GM12865 (cell line): ENCODE measurements at places on chromosomes 6 and 20.
A peak's percentile ranks its signal among the peaks of the same experiment; 100 is the strongest.

DNA sequence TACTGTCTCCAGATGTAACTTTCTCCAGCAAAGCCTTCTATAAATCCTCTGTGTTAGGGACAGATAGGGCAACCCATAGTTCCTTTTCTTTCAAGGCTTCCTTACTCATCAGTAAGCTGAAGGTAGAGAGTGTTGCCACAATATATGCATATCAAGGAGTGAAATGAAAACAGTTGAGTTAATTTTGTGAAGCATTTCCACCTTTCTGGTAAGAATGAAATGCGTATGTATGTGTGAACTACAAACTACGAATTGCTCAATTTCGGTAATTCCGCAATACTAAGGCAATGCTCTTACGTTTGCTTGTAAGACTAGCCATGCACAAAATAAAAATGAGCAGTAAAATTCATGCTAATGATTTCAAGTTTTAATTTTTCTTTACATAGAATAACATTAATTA lies 61.2 kb upstream of the HBS1L start:
- peak; percentile 41 for DNase-seq

- DNase-seq: no peak
These were observed 17.6 kb downstream of the MAP3K7 start for GRCh38 chr6:90569223-90569622.

DNA sequence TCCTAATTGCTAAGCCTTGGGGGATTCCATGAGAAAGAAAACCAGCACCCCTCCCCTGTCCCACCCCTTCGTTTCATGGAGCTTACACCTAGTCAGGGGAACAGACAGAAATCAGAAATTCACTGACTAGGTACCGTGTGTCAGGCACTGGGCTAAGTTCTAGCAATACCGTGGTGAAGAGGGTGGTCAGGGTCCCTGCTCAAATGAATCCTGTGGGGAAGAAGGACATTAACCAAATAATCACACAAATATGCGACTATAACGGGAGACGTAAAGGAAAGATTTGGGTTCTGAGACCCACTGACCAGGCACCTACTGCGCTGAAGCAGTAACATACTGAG lies 65.1 kb upstream of the TOP1 start:
- DNase-seq: no peak

- DNase-seq: peak; percentile 66
These were observed 118.8 kb downstream of the RALGAPA2 start for GRCh38 chr20:20593447-20594170.

DNA sequence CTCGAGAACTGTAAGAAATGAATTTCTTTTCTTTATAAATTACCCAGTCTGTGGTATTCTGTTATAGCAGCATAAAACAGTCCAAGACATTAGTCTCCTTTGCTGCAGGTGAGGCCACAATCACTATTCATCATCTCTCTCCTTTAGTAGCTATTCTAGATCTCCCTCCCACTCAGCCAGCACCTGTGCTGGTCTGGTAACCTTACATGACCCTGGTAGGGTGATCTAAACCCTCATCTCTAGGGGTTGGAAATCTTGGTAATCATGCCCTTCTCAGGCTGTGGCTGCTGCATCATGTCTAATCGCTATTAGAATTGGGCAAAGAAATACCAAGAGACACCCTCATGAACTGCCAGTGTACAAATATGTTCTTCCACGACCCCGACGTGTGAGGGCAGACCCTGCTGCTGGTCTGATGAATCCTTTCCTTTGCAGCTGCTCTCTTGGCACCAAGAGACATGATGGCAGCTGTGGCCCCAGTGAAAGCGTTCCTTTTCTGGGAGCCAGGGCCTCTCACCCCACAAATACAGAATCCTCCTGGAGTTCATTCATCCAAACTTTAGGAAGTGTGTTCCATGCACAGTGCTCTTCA lies 23.0 kb upstream of the IGF2R start:
- DNase-seq: no peak

- DNase-seq: peak; percentile 100
These were observed at the start of the genes ACOT8 and ZSWIM3 for GRCh38 chr20:45857114-45857881. TSS of gene ACOT8 (minus strand) at chr20:45857392. CDS start at chr20:45857315, 77 bp downstream. TSS of gene ZSWIM3 (plus strand) at chr20:45857614. CDS start at chr20:45857826, 212 bp downstream.

- no peak for DNase-seq
These were observed 21.6 kb upstream of the POM121L2 start for GRCh38 chr6:27333642-27334040.

DNA sequence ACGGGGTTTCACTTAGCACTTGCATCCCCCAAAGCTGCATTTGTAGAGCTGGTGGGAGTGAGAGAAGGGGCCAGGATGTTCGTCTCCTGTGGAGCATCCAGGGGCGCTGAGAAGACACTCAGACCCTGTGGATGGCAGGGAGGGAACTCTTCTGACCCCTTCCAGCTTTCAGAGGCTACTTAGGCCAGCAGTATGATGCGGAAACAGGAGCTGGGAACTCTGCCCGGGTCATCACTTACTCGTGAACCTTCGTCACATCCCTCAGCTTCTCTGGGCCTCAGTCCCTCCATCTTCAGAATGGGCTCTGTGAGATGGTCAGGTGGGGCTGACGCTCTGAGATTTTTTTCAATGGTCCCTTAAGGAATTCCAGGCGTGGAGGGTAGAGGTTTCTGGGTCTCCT lies 228.5 kb downstream of the TAF4 start:
- no peak for DNase-seq

DNA sequence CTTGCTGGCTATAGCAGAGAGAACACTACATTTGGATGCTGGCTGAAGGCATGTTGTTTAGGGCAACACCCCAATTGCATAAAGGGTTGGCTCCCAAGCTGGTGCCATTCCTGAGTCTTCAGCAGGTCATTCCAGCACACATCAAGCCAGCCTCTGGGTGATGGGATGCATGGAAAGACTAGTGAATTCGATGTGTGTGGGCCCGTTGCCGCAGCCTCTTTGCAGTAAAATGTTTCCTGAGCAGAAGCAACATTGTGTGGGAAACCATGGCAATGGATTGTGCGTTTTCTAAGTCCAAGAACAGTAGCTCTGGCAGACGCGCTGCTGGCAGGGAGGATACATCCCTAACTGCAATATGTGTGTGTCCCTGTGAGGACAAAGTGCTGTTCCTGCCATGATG lies 142.4 kb upstream of the SLC24A3 start:
- DNase-seq: no peak

DNA sequence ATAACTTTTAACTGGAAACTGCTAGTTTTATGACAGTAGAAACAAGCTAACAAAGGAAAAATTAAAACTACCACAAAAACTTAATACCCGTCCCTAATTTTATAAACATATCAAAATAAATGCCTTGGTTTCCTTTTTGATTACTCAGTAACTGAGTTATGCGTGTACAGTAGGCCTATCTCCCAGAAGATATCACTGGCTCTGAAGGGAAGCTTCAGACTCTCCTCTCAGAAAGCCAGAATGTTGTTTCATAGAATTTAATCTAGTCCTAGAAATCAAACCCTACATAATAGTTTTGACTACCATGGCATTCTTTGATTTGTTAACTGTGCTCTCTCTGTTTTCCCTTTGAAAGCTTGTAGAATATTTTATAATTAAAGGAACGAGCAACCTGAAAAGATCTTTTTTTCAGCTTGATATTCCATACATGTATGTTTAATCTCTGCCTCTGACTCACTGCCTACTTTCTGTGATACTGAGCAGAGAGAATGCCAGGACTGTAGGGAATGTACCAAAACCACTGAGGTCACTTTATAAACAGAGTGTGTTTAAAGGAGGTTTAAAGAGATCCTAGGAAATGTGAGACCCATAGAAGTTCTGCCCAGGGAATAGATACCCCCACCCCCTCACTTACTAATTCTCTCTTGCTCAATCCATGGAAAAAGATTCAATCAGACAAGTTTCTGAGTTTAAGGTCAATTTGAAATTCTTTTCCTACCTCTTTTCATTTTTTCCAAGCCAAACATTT lies 311.5 kb downstream of the HDGFL1 start:
- DNase-seq: no peak

GRCh38 chr6:3356824-3357420 lies 98.2 kb downstream of the PSMG4 start:
- no peak for DNase-seq

DNA sequence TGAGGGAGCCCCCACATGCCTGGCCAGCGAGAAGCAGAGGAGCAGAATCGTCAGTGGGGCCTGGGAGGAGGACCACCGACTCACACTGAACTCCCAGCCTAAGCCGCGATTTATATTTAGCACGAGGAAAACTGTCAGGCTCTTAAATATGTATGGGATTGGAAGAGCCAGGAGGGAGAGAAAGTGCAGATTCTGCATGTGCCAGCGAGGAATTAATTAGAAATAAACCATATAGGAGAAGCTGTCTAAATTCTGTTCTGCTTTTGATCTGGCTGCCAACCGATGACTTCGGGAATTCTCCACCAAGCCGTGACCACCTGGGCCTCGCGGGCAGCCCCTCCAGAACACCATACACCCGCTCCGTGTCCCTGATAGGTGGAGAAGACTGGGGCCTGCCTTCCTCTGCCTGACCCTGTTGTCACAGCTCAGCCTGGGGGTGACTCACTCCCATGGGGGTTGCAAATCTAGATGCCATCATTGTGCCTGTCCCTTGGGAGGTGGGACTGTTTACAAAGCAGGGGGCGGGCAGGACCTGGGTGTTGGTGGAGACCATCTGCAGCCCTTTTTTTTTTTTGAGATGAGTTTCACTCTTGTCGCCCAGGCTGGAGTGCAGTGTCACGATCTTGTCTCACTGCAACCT lies 91.1 kb upstream of the PMEPA1 start:
- no peak for DNase-seq

DNA sequence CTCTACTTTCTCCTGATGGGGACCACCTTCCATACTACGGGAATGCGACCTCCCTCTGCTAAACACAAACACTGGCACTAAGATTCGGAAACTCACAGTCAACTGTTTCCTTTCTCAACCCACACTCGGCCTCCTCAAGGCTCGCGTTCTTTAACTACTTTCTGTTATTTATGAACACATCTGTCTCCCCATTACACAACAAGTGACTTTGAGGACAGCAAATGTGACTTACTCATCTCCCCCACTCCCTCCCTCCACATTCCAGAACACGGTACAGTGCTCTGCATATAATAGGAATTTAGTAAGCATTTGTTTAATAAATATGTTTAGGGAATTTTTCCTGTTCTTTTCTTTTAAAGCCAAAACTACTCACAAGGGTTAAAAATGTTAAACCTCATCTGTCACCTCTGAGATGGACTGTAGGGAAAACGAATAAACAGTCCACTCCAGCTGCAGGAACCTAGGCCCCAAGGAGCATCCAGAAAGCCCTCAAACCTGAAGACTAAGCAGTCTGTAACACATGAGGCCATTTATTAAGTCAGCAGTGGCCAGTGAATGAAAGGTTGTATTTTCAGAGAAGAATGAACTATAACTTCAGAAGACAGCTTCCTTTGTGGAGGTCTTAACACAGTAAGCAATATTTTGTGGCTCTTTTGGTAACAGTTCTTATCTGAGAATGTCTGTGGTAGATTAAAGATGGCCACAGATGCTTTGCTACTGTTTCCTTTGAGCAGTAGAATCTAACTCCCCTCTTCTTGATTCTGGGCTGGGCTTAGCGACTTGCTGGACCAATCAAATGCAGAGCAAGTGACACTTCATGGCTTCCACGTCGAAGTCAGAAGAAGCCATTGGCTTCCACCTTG lies 209.6 kb upstream of the DTNBP1 start:
- DNase-seq: no peak

DNA sequence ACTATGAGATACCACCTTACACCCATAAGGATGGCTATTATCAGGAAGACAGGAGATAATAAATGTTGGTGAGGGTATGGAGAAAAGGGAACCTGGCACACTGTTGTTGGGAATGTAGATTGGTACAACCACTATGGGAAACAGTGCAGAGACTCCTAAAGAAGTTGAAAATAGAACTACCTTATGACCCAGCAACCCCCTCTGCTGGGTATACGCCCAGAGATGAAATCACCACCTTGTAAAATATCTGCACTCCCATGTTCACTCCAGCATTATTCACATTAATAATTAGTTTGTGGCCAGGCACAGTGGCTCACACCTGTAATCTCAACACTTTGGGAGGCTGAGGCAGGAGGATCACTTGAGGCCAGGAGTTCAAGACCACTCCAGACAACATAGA lies 26.8 kb downstream of the ZBTB9 start:
- DNase-seq: no peak

GRCh38 chr20:58706150-58706892 lies 13.7 kb downstream of the NPEPL1 start:
- no peak for DNase-seq

DNA sequence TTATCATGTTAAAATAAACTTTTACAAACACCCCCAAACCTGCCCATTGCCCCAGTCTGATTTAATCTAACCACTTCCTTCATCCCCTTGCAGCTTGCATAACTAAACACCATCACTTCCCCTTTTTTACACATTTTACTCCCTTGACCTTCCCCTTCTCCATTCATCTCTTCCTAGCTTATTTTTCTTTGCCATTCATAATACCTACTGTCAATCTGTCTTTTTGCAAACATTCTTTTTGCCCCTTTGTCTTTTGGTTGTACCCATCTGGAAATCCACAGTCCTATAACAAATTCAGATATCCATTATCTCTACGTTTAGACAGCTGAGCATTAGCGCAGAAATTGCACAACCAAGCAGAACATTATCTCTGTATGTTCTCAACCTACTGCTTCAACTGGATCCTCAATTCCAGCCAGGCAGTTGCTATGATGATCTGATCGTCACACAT lies 51.2 kb downstream of the C6orf52 start:
- peak; percentile 7 for DNase-seq

- DNase-seq: no peak
These were observed 672.3 kb downstream of the UTRN start for GRCh38 chr6:144957236-144957937.

- DNase-seq: peak; percentile 40
These were observed 869.7 kb downstream of the PHF3 start for GRCh38 chr6:64505312-64505711.

DNA sequence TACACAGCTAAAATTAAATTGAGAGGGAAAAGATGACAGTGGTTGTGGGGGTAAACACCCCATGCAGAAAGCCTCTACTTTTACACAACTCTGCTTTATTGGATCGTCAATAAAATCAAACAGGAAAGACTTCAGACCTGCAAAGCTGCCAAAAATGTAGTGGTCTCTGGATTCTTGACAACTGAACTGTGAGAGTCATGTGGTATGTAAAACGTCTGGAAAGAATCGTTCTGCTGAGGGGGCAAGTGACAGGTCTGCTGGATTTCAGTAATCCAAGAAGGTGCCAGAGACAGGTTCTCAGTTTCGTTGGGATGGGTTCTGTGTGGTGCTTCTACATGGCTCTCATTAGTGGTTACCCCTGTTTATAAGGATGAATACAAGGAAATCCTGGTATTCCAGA lies 63.3 kb downstream of the TSPYL4 start:
- no peak for DNase-seq

DNA sequence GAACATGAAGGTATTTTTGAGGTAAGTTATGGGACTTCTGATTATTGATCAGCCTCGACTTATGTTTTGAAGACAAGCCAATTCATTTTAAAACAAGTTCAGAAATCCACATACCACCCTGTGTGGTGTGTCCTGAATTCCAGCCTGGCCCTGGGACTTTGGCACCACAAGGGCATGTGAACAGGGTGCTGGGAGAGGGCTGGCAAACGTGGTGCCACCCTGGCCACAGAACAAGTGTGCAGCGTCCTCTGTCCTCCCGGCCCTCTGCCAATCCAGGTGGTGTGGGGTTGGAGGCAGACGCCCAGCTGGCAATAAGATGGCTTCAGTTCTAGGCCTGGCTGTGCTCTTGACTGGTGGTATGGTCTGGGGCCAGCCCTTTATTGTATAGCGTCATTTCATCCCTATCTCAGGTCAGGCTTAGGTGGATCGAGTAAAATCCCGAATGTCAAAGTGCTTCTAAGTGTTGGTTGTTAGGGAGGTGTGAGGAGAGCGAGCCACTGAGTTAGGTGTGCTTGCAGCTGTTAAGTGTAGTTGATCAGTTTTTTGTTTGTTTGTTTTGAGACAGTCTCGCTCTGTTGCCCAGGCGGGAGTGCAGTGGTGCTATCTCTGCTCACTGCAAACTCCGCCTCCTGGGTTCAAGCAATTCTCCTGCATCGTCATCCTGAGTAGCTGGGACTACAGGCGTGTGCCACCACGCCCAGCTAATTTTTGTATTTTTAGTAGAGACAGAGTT lies 84.2 kb downstream of the RNF144B start:
- no peak for DNase-seq
